Stimulated activated CD4-positive, alpha-beta T cell treated with anti-CD3 and anti-CD28 coated beads, Interleukin-12 subunit alpha, Interleukin-12 subunit beta, amount 100 ng/mL, for 24 hours (primary cell): ENCODE measurements at places on chromosomes 6 and 20.

- DNase-seq = no peak
Observed at GRCh38 chr6:80280262-80281010, 174.0 kb downstream of the BCKDHB start.

DNA sequence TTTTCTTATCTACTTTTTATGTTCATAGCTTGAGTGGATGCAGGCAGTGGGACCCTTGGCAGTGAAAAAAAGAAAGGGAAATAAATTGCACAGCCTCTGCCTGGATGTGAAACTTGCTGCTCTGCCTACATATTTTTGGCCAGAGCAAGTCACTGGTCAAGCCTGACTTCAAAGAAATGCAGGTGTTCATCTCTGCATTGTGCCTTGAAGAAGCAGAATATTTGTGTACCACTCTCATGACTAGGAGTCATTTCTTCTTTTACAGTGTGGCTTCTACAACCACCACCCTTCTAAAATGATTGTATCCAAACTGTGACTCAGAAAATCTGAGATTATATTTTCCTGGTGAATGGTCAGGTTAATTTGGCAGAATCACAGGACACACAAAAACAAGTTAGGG, 2.5 kb upstream of the KATNA1 start:
- no peak for DNase-seq

DNA sequence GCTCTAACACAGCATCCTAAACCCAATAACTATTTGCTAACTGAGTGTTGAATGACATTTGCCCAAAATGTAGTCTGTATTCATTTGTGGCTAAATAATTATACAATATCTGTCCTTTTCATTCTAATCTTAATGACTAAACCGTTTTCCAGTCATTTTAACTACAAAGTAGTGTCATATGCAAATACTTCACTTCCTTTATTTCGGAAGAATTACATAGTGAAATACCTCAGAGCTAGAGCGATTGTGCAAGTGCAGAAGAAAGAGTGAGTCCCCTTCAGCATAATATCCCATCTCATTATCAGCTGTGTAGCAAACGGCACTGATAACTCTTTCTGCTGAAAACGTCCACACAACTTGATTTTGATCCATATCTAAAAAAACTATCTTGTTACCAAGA, 66.2 kb downstream of the ROS1 start:
- no peak for DNase-seq

DNA sequence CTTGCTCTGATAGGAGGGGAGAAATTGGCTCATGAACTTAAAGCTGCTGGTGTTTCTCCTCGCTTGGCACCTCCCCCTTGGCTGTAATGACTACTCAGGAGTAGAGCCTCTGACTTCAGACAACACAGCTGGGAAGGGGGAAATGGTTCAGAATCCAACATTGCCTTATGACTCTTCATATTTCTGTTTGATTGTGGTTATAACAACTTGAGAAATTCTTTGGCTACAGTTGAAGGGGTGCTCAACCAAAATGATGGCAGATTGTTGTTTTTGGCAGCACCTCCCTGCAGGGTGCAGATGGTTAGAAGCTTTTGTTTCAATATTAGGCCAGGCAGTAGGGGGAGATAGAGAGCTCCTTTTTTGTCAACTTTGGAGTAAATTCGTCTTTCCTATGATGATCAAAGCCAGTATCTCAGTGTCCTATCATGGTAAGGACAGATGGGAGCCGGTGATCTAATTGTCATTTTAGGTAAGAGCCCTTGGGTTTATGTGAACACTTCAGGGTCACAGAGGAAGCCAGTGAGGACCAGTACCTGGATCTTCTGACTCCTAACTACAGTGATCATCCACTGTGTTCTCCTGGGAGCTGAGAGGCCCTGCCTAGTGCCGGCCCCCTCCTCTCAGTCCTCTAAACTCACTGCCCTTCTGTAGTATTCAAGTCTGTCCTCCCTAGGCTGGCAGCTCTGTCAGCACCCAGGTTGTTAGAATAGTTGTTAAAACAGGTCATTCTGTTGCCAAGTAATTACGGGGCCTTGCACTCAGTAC, 39.9 kb downstream of the RPRD1B start:
- no peak for DNase-seq

DNA sequence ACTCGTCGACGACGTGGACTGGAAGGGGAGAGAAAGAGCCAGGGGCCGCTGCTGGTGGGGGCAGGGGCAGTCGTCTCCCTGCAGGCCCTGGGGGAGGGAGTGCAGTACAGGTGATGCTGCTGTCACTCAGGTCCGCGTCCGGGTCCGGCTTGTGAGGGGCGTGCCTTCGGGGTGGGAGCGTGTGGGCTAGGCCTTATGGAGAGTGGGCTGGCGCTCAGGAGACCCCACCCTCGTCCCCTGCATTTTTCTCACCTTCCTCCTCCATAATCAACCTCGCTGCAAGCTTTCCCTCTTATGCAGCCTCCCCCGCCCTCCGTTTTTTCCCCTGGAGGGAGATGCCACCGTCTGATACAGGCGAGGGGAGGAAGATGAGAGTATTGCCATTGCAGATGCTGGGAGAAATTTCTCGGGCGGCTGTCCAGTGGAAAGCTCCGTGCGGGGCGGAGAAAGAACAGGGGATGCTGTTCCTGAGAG, 632 bp downstream of the PCMT1 start:
- peak; percentile 68 for DNase-seq

DNA sequence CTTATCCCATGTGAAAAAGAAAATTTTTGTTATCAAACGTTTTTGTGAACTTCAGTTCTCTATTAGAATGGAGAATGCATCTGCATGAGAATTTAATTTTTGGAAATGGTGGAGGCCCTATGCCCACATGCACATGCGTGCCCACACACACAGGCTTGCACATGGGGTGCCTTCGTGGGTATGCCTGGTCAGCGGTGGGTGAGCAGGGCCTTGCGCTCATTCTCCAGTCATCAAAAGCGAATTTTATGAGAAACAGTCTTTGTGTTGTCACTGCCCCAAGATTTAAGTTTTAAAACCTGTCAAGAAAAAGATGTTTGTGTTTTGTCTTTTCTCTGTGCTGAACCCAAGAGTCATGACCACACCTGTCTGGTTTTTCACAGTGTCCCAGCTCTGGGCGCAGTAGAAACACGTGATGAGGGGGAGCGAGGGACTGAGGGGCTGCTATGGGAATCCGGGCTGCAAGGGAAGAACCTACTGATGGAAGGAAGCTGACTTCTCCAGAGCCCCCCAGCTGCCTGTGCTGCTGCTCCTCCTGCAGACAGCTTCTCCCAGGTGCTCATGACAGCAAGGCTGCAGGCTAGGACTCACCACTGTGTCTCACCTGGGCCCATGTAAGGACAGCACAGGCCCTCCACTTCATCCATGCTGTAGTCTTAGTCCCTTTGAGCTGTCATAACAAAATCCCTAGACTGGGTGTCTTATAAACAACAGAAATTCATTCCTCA, 153.6 kb downstream of the SYCP2 start:
- DNase-seq = no peak

GRCh38 chr20:62618611-62619529, 23.4 kb upstream of the SLCO4A1 start:
- DNase-seq = no peak

GRCh38 chr20:5662769-5663168, 87.4 kb upstream of the SHLD1 start:
- DNase-seq = no peak

GRCh38 chr6:159067334-159067733, 22.5 kb upstream of the TAGAP start:
- no peak for DNase-seq

- DNase-seq = no peak
Observed at GRCh38 chr6:32932132-32932868, 8.5 kb downstream of the HLA-DMB start.

- no peak for DNase-seq
Observed at GRCh38 chr6:14286144-14286543, 168.6 kb downstream of the CD83 start.

- no peak for DNase-seq
Observed at GRCh38 chr6:33862536-33862935, 58.7 kb upstream of the MLN start.
